ENCODE measurements at places on chromosomes 7 and 10.

- peak; percentile 78 for DNase-seq
These were observed 1.1 kb downstream of the TTYH3 start for GRCh38 chr7:2632733-2633537.

GRCh38 chr10:101287997-101288635 is 58.9 kb upstream of the LBX1 start:
- no peak for DNase-seq

DNA sequence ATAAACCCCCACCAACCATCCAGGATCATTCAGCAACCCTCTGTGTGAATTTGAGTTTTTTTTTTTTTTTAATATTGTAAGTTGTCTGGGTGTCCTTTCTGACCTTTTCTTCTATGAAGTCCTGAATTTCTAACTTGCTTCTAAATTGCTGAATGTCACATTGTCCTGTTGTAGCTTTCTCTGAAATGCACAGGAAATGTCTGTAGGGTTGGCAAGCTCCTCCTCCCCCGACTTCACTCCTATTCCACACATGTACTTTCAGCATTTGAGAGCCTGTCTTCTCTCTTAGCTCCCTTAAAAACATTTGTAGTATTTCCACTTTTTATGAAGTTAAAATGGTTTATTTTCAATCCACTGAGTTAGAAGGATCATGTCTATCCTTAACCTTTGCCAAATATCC is 3.3 kb upstream of the CNNM2 start:
- no peak for DNase-seq

- no peak for DNase-seq
These were observed 1.2 kb downstream of the ANTXRL start for GRCh38 chr10:46287846-46288477.

DNA sequence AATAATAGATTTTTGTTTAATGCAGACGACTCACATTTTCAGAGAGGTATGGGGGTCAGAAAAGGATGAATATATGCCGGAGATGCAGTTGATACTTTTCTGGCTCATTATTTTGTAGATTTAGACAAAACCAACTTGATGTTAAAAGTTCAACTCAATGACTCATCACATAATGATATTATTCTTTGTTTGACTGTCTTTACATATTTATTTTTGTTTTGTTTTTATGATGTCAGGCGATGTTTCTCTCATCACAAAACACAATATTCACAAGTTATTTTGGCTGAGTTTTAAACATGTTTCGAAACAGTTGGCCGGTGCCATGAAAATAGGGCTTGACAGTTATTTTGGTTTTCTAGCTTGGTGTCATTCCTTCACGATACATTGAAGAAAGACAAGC is 1.3 kb downstream of the GJD4 start:
- no peak for DNase-seq

DNA sequence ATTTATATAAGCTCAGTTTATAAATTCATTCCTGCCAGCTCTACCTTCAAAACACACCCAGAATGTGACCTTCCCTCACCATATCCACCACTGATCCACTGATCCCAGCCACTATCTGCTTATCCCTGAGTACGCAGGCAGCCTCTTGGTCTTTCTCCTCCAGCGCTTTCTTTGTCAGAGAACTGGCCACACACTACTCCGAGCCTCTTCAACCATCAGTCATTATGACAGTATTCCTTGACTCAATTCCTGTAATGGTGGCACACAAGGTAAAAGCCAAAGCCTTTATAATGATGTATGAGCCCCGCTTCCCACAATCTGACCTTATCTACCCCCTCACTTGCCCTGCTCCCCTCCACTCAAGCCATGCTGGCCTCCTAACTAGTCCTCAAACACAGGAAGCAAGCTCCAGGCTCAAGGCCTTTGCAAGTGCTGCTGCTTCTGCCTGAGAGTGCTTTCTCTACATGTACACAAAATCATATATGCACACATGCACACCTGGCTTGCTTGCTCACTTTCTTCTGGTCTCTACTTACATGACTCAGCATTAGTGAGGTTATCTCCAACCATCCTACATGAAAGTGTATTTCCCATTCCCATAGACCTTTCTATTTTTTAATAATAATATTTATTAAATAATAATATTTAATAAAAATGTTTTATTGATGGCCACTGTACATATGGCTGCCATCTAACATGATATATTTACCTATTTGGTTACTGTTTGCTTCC is 150.4 kb upstream of the FEZF1 start:
- no peak for DNase-seq

- no peak for DNase-seq
These were observed 20.3 kb upstream of the PPIA start for GRCh38 chr7:44776211-44776610.

DNA sequence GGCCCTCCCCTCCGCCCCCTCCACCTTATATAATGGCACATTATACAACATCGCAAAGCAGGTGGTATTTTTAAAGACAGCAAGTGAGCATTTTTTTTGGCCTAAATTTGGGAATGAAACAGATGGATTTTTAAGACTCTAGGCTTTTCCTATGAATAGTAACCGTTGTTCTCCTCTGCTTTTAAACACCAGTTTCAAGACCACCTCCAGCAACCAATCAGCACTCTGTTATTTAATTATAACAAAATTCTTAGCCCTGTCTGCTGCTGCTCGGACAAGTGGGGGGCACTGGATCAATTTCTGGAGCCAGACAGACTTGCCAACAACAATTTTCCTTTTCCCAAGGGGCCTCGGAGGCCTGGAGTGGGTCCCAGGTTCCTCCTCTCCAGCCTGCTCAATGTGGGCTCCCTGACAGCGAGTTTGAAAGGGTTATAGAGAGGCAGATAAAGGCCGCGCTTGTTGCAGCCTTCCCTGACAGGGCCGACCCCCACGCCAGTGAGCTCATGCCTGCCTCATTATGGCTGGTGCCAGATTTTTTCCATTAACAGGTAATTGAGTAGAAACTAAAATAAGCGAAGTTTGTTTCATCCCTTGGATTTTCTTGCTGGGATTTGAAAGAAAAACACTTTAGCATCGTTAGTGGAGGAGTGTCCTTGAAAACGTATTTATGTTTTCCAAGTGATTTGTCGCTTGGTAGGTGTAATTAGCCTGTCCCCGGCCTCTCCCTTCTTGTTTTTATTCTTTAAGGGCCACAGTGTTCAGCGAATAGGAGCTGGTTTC is 227.3 kb downstream of the TCF7L2 start:
- DNase-seq = no peak

DNA sequence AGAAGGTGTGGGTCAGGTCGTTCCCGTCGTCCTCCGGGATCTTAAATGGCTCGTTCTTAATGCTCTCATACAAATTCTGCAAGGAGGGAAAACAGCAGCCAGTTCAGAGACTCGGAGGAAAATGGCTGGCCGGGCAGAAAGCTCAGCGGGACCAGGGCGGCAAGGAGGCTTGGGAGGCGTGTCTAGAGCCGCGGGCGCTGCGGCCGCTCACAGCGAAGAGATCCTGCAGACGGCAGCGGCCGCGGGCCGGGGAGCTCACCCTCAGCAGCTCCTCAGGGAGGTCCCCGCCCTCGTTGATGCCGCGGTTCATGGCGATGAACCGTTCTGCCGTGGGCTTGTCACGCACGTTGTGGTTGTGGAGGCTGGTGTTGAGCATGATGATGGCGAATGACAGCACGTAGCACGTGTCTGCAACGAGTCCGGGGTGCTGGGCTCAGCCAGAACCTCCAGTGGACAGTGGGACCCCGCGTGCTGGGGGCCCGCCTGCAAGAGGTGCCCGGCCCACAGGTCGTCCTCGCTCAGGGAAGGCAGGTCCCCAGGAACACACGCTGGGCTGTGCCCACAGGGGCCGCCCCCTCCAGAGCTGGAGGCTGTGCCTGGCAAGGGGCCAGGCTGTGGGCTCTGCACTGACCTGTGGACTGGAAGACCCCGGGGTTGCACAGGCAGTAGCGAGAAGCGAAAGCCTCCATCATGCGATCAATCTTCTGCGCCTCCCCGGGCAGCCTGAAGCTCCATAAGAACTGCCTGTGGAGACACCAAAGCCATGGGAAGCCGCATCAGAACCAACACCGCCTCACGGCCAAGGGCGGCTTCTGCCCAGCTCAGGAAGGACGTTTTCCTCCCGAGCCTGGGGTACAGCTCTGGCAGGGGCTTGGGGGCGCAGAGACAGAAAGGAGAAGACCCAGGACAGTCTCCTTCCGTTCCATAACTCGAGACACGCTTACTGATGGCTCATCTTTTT is 101.6 kb downstream of the CYTH3 start:
- no peak for DNase-seq

DNA sequence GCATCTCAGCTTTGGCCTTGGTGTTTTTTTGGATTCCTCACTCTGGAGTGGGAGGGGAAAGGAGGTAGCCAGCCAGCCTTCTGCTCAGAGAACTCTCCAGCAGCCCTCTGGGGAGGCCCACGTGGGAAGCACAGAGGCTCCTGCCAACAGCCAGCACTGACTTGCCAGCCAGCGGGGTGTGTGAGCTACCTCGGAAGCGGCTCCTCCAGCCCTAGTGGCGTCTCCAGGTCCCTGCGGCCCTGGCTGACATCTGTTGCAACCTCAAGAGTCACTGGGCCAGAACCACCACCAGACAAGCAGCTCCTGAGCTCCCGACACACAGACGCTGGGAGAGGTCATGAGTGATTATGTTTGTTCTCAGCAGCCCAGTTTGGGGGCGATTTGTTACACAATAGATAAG is 180.2 kb upstream of the FZD8 start:
- no peak for DNase-seq
